ENCODE measurements at places on chromosomes 1 and 21.

DNA sequence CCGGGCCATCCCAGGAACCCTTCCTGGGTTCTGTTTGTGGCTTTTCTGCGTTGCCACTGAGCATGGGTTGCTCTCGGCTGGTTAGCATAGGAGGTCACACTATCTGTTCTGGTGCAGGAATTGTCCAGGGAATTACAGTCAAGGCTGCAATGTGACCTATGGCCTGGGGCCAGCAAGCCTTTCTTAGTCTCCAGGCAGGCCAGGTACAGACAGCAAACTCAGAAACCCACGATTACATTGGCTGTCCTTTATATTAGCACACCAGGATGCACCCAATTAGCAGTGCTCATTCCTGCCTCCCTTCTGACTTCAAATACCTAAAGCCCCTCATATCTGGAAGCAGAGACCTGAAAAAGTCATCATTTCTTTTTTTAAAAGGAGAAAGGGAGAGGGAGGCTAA, 55.2 kb downstream of the CD247 start:
- peak; percentile 26 for DNase-seq

DNA sequence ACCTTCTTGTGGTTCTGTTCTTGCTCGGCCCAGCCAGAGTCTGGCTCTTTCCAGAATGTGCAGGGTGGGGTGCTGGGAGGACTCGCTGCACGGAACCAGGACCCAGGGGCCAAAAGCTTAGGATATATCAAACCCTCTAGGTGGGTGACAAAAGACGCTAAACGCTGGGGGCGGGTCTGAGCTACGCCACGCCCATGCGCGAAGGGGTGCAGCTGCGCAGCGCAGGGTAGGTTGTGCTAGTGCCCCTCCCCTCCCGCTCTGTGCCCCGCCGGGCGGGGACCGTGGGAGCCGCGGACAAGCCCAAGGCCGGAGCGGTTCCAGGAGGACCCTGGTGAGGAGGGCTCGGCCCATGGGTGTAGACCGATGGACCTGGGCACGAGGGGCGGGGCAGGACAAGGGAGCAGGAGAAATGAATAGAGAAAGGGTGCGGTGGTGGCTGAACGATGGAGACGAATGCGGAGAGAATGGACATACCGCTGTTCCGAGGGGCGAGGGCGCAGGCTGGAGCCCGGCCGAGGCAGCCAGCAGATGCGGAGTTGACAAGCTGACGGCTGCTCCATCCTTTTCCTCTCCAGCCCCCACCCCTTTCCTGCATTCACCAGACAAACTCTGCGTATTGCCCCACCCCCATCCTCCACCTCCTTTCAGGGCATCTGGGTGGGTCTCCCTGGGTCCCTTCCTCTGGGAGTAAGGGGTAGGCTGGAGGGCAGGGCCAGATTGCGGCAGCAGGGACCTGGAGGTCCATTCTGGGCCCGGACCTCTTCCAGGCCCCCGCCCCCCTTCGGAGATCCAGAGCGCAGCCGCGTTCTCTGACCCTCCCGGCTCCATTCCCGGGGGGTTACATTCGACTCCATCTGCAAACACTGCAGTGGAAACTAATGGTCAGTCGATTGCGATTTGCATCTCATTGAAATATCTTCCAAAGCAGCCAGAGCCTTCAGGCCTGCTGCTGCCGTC, at the start of gene RUSC1:
Gene RUSC1, plus strand, starts transcription at position 234 of the 957 bp plus-strand sequence. CDS start 880 bp downstream, outside the sequence.
- peak; percentile 90 for DNase-seq

DNA sequence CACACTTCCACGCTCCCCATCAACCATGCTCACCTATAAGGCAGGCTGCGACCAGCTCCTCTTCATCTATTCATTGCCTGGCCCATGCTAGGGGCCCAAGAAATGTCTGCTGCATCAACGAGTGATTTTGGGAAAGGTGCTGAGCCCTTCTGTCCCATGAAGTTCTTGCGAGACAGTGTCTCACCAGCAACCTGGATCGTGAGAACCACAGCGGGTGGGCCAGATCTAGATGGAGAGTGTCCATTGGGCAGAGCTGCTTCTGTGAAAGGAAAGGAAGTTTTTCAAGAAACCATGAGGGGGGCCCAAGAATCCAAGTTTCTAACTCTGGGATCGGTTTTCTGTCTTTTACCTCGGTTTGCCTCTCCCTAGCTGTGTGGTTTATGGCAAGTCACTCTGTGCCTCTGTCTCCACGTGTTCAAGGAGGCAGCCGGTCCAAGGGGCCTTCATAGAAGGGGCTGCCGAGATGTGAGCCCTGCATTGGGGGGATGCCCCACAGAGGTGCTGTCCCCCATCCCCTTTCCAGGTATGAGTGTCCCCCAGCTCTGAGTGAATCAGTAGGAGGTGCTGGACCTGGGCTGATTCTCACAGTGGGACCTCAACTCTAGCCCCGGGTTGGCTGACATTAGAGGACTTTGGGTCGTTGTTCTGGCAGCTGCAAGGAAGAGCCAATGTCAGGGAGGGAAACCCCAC, 8.3 kb upstream of the PADI1 start:
- DNase-seq = no peak

- DNase-seq = no peak
These were observed 84.4 kb downstream of the SGIP1 start for GRCh38 chr1:66618390-66618789.

DNA sequence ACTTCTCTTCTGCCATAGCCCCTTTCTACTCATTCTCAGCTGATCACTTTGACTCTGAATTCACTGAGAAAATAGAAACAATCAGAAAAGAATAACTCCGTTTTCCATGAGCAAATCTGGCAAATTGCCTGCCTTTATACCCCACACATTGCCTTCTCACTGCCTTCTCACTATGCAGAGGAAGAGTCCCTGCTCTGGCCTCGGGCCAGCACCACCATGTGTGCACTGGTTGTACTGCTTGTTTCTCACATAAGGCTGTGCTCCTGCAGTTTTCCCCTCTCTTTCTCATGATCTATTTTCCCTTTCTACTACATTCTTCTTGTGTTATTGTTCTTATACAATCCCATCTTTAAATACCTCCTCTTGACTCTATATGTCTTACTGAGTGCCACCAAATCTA, 2.3 kb upstream of the HMGCS2 start:
- DNase-seq = no peak

DNA sequence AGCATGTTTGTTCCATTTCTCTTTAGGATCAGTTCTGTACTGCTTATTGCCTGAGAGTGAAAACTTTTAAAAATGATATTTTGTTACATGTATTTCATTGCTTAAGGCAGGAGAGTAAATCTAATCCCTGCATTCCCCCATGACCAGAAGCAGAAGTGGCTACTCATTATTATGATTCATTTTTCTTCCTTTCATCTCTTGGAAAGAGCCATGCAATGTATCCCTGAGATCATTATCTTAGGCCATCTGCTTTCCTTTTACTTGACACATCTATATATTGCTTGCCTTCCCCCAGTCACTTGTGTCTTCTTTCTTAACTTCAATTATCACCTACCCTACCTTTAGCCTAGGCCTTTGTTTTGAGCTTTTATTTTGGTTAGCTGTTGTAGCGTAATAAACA, 430.4 kb upstream of the CHRM3 start:
- no peak for DNase-seq

DNA sequence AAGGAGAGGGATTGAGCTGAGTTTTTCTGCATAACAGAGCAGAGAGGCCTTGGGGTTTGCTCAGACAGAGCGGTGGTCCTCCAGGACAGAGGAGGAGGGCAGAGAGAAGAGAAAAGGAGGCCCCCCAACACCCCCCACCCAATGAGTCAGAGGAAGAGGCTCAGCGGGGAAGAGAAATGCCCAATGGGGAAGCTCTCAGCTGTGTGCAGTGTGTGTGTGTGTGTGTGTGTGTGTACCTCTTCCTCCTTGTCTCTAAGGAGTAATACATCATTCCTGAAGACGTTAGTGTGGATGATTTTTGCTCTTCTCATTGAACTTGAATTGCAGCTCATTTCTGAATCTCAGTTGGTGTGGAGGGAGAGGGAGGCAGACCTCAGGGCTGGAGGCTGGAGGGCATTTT, 8.7 kb downstream of the TMPRSS3 start:
- DNase-seq = no peak

GRCh38 chr21:40556442-40556968, 290.5 kb downstream of the DSCAM start:
- DNase-seq = no peak

DNA sequence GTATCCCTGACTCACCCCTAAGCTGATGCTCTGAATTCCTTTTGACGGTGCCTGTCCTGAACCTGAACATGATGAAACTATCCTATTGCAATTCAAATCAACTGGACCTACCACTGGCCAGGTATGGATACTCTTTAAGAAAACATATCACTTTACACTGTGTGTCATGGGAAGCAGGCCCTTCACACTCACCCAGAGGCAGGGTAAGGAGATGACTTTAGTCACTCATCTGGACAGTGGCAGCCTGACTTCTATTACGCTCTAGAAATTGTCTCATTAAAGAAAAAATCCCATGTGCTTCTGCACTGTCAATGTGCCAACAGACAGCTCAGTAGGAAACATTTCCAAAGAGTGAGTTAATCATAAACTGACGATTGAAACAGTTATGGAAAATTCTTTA, 94.3 kb downstream of the VAV3 start:
- DNase-seq = no peak

GRCh38 chr1:34870395-34870794, 10.8 kb upstream of the SMIM12 start:
- no peak for DNase-seq

- no peak for DNase-seq
These were observed 197.2 kb downstream of the GPATCH2 start for GRCh38 chr1:217433664-217434063.

DNA sequence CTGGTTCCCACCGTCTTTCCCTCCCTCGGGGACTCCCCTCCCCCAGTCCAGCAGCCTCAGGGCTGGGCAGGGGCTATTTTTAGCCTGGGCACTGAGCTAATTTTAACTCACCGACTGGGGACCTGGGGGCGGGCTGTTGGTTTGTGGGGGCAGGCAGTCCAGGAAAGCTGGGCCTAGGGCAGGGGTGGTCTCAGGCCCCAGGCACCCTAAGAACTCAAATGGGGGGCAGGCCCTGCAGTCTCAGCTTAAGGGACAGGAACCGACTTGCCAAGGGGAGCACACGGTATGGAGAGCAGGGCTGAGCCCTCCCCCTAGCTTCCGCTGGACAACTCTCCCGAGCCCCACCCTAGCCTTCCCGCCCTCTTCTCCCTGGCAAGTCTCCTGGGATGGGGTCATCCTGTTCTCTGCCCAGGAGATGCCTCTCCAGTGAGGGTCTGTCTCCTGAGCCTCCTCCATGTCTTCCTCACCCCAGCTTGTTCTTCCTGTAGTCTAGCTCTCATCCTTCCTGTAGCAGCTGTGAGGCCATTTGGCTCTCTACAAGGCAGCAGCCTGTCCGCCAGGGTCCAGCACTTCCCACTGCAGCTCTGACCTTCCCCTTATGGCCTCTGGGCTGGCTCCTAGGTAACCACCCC, 10.1 kb downstream of the MEF2D start:
- DNase-seq = no peak

GRCh38 chr1:68782890-68783289, 286.0 kb upstream of the DEPDC1 start:
- DNase-seq = no peak

- DNase-seq = peak; percentile 48
These were observed 56.6 kb upstream of the EDN2 start for GRCh38 chr1:41540886-41541591.

- no peak for DNase-seq
These were observed 11.5 kb downstream of the ARHGEF10L start for GRCh38 chr1:17550729-17551584.

GRCh38 chr1:209483691-209484090, 99.8 kb upstream of the CAMK1G start:
- no peak for DNase-seq

DNA sequence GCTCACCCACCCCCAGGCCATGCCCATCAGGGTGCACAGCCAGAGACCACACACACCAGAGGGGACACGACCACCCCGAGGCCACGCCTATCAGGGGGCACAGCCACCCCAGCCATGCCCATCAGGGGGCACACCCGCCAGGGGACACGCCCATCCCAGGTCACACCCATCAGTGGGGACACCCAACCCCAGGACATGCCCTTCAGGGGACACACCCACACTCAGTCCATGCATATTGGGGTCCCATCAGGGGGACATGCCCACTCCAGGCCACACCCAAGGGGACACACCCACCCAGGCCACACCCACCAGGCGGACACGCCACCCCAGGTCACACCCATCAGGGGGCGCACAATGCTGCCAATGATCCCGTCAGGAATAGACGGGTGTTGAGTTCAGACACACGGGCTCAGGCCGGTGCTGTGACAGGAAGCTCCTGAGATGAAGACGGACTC, 20.7 kb downstream of the MCM3AP start:
- no peak for DNase-seq

DNA sequence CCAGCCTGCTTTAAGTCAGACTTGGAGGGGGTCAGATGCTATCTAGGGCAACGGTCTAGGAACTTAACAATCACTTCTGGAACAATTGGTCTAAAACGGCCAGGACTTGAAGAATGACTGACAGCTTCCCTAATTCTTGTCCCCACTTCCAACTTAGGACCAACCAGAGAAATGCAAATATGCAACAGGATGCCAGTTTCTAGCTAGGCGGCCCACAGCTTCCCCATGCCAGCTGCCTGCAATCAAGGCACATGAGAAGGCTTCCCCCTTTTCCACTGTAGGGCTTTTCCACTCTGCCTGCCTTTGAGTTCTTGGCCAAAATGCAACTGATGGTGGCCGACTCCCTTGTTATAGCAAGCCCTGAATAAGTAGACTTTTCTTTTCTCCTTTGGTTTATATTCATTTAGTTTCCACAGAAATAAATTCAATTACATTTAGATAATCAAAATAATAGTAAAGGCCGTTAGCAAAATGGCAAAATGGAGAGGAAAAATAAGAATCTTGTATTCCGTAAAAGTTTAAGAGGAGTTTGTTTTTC, 80.9 kb downstream of the BACH1 start:
- no peak for DNase-seq

DNA sequence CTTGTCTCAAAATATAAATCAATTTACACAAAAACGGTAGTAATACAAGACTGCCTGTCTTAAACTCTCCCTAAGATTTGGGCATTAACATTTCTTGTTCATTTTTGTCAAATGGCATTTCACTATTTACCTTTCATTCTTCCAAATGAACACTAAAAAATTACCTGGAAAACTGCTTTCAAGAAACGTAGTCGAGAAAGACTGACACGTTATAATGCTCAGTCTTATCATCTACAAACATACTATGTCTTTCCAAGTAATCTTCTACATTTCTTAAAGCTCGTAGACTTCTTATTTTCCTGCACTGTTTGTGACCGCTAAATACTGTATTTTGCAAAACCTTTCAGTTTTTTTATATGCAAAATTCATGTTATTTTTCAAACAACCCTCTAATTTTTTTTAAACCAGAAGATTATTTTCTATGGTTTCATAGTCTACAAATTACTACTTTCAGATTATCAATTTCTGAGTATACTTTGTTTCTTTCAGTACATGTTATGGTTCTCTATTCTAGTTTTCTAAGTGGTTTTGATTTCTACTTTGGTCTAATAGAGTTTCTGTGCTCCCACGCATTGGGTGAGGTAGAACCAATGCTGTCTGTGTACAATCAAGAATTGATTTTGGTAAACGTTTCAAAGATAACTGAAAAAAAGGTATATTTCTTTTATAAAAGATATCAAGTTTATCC, 336.4 kb downstream of the SMYD3 start:
- DNase-seq = no peak

DNA sequence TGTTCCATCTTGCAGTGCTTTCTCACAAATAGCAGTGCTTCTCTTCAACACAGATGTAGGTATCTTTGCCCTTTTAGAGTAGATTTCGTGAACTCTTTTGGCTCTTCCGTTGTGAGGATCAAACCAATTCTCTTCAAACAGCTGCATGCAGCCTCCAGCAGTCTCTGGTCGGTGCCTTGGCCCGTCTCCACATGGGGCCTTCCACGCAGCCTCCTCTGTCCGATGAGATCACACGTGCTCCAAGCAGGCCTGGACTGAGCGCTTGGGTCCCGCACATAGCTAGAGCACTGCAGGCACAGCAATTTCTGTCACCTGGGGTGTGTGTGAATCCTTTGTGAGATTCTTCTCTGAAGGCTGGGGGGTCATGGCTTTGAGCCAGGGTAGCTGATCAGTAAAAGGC, 82.8 kb upstream of the KCNE2 start:
- no peak for DNase-seq
